ENCODE measurements at places on chromosomes 4 and X.

DNA sequence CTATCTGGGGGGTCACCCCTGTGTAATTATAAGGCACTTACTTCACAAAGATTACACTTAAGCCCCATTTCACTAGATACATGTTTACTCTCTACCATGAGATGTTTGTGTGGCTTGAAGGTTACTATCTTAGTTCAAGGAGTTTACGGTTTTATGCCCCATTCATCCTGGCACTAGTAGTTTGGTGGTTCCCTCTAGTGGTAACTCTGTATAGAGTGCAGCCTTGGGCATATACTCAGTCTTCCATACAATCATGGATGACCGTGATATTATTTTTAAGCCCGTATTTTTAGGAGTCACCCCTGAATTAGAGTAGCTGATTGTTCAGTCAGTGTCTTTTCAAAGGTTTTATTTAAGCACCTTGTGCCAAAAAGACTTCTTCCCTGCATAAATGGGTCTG, 109.9 kb upstream of the FAM47C start:
- DNase-seq, result no peak

DNA sequence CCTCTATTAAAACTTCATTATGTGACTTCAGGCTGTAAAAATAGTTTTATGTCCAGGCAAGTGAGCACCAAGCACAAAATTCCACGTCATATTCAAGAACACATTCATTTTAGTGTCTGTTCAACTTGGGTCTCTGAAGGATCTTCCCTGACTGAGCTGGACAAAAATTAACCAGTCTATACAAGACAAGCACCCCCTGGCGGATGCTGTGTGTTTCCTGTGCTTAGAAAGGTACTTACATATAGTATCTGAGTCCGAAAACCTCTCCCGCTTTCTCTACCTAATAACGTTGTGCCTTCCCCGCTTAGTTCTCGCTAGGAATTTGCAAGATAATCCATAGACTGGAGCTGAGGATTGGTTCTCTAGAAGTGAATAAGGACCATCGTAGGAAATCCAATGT, 2214.5 kb upstream of the TENM3 start:
- no peak for DNase-seq

GRCh38 chr4:87304745-87305432, 17.8 kb downstream of the HSD17B13 start:
- no peak for DNase-seq

DNA sequence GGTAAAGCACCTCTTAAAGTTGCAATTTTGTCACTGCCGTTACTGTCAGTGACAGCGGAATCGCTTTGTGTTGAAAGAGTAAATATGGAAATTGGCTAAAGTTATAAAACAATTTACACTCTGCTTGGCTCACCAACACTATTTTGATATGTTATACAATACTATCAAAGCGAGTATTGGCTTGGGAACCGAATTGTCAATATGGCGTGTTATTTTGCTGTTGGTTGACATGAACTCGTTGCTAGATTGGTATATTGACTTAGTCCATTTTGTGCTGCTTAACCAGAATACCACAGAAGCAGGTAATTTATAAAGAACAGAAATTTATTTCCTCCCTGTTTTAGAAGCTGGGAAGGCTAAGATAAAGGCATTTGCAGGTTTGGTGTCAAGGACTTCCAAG, 58.6 kb downstream of the DCK start:
- DNase-seq, result no peak

- DNase-seq, result no peak
Observed at GRCh38 chrX:149898554-149898953, 17.6 kb downstream of the MAGEA8 start.

- DNase-seq, result no peak
Observed at GRCh38 chrX:17602245-17602644, 135.0 kb upstream of the SCML1 start.

- no peak for DNase-seq
Observed at GRCh38 chr4:55037728-55038127, 87.7 kb downstream of the KDR start.

GRCh38 chrX:121260596-121261240, 213.3 kb downstream of the GLUD2 start:
- no peak for DNase-seq

Data from germinal center (tissue), 1 donor.